ENCODE measurements at places on chromosomes 11 and 22.
A peak's percentile ranks its signal among the peaks of the same experiment; 100 is the strongest.

DNA sequence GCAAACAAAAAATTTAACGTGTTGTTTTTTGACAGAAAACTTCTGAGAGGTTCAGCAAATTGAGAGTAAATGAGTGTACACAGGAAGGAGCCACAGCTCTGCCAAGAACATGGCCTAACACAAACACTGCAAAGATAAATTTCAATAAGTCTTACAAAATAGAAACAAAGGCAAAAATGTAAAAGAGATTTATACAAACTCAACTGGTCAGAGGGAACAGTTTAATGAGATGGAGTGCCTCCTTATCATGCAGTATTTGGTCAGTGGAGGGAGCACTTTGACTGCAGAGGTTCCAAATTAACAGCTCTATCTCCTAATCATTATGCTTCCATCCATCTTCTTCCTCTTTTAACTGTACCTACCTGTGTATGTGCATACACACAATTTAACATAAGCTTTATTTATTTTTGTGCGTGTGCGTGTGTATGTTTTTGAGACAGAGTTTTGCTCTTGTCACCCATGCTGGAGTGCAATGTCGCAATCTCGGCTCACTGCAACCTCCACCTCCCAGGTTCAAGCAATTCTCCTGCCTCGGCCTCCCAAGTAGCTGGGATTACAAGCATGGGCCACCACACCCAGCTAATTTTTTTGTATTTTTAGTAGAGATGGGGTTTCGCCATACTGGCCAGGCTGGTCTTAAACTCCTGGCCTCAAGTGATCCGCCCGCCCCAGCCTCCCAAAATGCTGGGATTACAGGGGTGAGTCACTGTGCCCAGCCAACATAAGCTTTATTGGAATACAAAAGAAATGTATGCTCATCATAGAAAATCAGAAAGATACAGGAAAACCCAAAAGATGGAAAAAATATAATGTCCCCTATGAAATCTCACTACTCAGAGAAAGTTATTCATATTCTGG is 111.9 kb downstream of the MRTFA start:
- no peak for DNase-seq

GRCh38 chr11:59923813-59924212 is 14.4 kb upstream of the OOSP1 start:
- DNase-seq: no peak

DNA sequence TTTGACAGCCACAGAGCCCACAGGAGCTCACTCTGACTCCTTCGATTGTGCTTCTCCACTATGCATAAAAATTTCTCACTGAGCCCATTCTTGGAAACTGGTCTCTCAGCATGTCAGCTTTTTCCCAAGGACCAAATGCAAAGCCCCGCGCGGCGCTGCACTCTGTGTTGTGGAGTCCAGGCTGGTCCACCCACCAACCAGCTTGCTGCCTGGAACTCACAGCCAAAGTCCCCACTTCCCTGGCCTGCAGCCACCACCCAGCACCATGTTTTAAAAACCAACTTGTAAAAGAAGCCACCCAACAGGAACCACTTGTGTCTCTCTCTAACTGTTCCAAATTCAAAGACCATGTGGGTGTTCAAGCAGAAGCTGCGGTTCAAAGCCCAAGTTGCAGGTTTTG is 124.4 kb downstream of the SPATA19 start:
- DNase-seq: no peak

DNA sequence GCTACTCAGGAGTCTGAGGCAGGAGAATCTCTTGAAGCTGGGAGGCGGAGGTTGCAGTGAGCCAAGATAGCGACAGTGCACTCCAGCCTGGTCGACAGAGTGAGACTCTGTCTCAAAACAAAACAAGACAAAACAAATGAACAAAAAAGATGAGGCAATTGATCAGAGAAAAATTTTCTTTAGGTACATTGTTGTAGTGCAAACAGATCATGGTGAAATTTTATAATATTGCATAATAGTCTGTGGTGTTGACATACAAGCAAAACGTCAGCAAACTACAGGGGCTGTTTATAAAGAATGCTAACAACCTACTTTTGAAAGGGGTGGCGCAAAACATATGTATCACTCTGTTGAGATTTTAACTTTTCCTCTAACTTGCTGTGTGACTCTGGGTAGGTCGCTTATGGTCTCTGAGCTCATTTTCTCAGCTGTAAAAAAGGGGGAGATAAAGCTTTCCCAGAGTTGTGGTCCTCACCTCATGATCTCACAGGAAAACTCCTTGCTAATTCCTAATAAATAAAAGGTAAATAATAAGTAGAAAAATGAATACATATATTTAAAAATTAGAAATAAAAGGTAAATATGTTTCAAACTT is 64.8 kb upstream of the NUP160 start:
- DNase-seq: no peak

DNA sequence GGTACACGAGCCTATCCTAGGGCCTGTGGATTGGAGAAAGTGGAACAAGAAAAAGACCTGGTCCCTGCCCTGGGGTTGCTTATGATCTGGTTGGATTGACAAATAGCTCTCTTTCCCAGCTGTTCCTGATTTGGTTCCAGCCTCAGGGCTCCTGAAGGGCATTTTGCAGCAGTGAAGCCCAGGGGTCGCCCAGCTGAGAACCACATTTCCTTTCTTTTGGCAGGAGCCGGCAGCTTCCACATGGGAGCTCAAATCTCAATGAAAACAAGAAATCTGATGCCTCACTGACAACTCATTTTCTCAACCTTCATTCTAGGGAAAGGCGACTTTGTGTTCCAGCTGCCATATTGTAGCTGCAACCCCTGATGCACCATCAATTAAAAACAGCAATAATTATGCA is 140.6 kb upstream of the CADM1 start:
- DNase-seq: no peak

DNA sequence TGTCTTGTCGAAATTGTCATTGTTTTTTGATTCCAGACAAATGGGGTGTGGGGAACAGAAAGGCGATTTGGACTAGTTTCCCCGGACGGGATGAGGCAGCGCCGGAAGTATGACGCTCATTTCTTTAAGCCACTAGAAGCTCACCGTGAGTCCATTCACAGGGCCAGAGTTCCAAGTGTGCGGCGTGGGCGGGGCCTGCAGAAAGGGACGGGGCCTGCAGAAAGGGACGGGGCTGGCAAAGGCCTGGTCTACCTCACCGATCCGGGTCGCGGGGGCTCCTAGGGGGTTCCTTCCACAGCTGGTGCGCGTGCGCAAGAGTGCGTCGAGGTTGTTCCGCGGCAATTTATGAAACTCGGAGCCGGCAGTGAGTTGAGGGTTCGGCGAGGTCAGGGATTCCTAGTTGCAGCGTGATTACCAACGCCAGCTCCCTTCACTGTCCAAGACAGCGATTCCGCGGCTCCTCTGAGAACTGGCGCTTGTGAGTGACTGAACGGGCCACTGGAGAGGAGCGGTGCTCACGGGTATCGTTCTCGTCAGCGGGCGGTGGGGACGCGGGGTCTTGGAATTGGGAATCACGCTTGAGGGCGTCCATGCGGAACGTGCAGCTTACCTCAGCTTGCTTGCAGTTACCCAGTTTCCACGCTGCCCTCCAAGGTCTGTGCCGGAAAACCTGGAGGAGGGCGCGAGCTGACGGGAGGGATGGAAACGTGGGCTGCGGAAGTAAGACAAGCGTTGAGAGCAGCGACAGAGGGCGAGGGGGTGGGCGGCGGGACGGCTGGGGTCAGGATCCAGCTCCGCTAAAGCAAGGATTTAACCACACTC is at the start of gene ZNF215:
Gene ZNF215 (plus strand): TSS at position 219 of the 822 bp plus-strand sequence. CDS start 5,847 bp downstream, outside the sequence.
- peak; percentile 10 for DNase-seq

DNA sequence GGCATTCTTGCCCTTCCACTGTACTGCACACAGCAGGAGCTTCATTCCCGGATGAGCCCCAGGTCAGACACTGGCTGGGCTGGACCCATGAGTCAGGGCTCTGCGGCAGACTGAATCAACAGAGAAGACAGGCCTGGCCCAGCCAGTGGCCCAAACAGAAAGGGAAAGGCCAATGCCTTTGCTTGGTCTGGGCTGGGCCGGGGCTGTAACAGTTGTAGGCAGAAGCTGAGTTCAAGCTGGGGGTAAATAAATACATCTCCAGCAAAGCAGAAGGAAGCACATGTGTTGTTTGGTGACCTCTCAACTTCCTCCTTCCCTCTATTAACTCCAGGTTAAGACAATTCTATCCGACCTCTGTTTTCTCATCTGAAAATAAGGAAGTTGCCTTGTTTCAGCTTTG is 1.8 kb upstream of the SMIM35 start:
- DNase-seq: no peak

- no peak for DNase-seq
Observed at GRCh38 chr11:131964698-131965483, 594.5 kb downstream of the NTM start.

- DNase-seq: no peak
Observed at GRCh38 chr11:61092280-61092766, 10.0 kb upstream of the CD5 start.

DNA sequence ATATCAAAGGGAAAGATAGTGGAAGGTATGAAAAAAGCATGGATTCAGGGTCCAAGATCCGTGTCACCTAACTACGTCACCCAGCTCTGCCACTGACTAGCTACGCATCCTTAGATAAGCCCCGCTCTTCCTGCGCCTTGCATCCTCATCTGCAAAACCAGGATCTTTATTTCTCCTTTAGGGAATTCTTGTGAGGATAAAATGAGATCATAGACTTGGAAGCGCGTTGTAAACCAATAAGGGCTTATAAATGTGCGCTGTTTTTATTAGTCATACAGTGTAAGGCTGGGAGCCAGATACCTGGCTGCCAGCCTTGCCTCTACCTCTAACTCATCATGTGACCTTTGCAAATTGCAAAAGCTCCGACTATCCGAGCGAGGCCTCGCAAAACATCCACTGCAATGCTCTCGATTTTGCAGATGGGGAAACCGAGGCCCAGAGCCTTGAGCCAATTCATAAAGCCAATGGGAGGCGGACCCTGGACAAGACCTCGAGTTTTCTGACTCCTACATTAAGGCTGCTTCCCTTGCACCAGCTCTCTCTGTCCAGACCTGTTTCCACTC is 753 bp downstream of the PRPF19 start:
- no peak for DNase-seq

- DNase-seq: no peak
Observed at GRCh38 chr11:33861386-33861785, 30.5 kb downstream of the LMO2 start.

DNA sequence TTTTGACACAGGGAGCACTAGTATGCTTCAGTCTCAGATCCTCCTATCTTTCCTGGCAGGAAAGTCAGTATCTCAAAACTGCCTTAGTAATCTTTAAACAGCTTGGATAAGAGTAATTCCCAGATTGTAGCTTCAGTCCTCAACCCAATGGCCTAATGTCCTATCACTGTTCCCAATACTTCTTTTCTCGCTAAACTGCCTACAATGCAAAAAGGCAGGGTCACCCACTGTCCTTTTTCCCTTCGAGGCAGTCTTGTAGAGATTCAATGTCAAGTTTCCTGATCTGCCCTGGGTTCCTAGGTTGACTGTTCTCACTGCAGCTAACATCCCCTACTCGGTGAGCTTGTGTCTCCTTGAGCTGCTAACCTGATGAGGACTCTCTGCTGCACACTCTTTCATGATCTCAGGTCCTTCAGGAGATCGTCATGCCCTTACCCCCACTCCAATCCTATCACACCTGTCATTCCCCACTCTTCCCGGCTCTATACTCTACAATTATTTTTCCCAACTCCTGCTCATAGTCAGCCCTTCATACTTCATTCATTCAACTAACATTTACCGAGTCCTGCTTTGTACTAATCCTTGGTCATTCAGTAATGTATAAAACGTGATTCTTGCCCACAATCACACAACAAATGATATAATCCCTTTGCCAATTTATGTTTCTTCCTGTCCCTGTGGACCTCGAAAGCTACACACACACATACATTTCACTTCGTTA is 904 bp downstream of the C2CD3 start:
- DNase-seq: no peak

- no peak for DNase-seq
Observed at GRCh38 chr22:45314786-45315185, 5.1 kb downstream of the FAM118A start.

Measured in central memory CD8-positive, alpha-beta T cell (primary cell).